Right lung (tissue), 10 donors: ENCODE measurements at places on chromosomes 7 and 10.
A peak's percentile ranks its signal among the peaks of the same experiment; 100 is the strongest.

DNA sequence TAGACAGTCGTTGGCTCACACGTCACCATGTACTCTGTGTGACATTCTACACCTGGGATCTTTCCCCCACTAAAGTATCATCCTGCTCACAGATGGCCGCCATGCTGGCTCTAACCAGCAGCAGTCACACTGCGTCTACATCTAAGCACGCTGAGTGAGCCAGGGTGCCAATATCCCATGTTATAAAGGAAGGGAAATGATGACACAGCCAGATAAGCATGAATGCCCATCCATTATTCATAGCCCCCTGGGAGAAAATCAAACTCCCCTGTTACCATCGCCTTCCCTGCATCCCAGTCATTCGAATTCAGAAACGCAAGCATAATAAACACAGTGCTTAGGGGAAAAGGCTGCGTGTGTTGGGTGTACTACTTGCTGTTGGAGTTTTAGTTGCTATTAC, 698.2 kb upstream of the AUTS2 start:
- DNase-seq = no peak

- no peak for DNase-seq
These were observed 5.2 kb upstream of the CUBN start for GRCh38 chr10:17134737-17135260.

GRCh38 chr10:61857746-61858145, 43.8 kb upstream of the ARID5B start:
- no peak for DNase-seq

GRCh38 chr10:127790066-127790624, 53.2 kb downstream of the FOXI2 start:
- DNase-seq = no peak

DNA sequence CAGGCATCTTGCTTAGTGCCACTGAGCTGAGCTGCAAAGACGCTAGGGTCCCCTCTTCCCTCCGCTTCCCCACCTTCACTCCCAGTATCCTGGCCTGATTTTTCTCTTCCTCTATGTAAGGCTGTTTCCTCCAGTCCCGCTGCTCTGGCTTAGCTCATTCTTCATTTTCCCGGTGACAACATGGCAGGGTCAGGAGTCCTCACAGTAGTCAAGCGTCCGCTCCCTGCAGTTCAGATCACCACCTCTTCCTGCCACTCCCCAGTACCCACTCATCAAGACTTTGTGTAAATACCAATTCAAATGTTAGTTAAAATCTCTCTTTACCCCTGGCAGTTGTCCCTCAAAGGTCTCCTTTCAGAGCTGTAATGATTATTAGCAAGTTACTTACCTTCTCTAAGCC, 650.4 kb upstream of the CELF2 start:
- no peak for DNase-seq

DNA sequence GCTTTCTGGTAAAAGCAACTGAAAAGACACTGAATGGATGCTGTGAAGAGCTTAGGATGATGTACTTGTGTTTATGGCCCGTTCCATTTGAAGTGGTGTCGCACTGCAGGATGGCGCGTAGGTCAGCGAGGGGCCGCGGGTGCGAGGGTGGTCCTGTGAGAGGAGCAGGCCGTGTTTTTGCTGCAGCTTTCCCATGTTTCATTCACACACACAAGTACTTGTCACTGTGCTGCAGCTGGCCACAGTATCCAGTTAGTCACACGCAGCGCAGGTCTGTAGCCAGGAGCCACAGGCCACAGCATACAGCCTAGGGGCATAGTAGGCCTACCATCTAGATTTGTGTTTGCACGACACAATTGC, 23.2 kb downstream of the WIPI2 start:
- DNase-seq = no peak

GRCh38 chr7:151964951-151965350, 8.7 kb downstream of the GALNTL5 start:
- no peak for DNase-seq

GRCh38 chr10:129909531-129910256, 54.4 kb downstream of the EBF3 start:
- no peak for DNase-seq

- DNase-seq = no peak
These were observed 18.2 kb downstream of the ADCY1 start for GRCh38 chr7:45592230-45592991.

DNA sequence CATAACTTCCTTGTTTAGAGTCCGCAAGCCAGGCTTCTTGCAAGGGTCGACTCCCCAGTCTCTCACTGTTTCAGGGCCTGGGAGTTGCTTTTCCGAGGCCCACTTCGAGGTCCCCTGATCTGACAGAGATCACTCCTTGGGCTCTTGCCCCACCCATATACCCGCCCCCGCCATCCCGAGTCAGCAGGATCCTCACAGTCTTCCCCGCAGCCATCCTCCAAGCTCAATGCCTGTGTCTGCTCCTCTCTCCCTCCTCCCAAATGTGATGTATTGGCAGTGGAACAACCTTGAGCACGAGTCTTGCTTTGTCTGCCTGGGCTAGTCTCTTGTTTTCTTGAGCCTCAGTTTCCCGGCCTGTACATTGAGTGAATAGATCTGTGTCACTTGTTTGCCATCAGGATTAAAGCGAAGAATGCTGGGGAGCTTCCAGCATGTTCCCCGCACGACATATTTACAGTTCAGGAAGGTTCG, 2.4 kb upstream of the HMX2 start:
- no peak for DNase-seq

DNA sequence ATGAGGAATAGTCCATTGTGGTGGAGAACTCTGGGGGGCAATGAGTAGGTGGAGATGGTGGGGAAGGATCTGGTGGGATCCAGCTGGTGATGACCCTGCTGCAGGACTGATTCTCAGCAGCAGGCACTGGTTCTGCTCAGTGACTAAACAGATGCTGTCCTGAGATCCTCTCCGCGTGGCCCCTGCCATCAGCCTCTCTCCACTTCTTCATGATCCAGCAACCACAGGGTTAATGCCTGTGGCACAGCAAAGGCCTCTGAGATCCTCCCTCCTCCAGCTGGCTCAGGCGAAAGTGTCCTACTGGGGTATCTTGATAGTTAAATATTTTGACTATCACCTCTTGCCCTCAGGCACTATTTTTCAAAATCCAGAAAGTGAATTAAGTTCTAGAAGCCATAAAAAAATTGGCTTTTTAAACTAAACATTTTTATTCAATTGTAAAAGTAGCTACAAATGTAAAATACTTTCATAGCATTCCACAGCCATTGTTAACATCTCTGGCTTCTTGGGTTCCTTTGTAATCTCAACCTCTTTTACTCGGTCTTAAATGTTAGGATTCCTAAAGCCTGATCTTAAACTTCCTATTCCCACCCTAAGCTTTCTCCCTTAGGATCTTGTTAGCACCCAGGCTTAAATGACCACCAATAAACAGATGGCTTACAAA, 13.1 kb downstream of the PLAU start:
- no peak for DNase-seq

GRCh38 chr10:87579563-87579962, 74.9 kb downstream of the MINPP1 start:
- peak; percentile 79 for DNase-seq

DNA sequence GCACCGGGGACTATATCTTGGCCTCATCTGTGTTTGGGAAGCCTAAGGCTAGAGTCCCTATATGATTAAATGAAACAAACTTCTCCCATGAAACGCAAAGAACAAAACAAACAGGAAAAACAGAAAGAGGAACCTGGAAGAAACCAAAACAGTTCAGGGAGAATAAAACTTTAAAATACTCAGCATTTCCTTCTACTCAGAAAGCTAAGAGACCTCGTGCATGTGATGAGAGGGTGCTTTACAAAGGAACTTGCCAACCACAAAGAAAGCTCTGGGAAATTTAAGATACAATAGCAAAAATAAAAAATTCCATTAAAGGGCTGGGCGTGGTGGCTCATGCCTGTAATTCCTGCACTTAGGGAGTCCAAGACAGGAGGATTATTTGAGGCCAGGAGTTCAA, 6.9 kb downstream of the PILRA start:
- DNase-seq = no peak

DNA sequence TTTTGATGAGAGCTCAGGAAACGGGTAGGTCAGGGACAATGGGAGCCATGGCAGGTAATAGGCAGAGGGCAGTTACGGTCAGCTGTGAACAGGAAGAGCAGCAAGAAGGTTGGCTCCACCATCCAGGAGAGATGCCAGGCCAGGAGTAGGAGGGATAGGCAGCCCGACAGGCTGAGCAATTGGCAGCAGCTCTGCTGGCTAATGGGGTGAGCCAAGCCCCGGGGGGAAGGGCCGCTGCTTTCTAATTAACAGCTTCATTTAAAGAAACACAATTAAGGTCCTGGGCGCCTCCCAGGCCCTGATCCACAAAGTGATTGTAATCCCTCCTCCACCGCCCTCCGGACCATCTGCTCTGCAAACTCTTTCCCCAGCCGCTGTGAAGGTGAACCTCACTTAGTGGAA, 23.7 kb downstream of the SH2B2 start:
- no peak for DNase-seq

DNA sequence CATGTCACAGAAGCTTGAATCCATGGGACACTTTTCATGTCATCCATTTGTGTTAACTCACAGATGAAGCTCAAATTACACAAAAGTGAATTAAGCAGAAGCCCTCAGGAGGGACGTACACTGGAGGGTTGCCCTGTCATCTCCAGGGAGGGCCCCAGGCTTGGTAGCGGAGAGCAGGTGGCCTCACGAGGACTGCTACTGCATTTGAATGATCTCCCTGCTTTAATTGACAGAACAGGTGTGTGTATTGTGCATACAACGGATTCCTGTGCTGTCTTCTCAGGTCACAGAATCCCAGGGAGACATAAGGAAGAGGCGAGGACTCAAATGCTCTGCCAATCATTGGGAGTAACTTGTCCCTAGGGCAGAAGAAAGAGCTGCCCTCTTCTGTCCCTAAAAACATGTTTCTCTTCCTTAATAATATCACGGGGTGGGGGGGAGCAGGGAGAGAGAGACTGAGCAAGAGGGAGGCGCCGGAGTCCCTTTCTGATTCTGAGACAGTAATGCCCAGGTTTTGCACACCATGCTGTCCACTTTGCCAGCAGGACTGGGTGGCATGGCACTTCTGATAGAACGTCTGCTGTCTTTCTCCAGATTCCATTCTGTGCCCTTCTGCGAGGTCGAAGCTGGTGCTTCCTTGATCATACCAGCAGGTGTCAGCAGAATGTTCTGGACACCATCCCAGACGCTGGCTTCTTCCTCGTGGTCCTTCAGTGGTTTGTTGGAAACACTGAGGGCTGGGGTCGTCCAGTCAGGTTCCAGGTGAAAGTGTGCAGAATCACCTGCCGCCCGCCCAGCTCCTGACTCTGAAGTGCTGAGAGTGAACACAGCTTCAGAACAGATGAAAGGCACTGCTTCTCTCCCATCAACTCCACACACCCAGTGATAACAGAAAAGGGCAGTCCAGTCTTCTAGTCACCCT, 26.2 kb upstream of the RASGEF1A start:
- DNase-seq = peak; percentile 53

- DNase-seq = no peak
These were observed 42.4 kb upstream of the FAM20C start for GRCh38 chr7:149791-150636.

DNA sequence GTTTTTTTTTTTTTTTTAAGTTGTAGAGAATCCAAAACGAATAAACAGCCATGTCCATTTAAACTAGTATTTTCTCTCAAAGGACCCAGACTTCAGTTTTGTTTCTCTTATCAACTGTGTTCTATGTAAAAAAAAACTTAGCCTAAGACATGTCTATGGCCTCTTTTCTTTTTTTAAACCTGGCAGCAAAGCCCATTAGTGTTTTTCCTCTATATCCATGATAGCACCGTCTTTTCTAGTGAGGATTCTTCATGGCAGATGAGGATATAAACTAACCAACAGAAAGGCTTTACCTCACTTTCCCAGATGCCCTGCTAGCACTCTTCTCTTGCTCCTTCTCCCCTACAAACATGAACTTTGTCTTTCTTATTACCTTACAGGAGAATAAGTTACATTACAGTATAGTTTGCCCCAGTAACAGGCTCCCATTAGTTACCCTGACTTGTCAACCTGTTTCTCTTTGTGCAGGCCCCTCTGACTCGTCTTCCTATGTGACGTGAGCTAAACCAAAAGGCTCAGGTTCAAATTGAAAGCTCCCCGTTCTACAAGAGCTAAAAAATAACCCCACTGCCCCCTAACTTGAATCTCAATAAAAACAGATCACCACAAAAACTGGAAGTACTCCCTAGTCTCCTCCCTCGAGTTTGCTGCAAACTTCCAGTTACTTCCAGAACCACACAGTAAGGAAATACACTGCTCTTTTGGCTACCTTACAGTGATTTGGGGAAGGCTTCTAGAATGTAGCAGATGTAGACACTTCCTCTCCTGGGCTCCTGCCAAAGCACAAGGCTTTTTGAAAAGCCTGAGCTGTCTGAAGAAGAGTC, 20.1 kb downstream of the P4HA1 start:
- peak; percentile 72 for DNase-seq

GRCh38 chr10:91610444-91610843, 22.4 kb downstream of the PPP1R3C start:
- no peak for DNase-seq

DNA sequence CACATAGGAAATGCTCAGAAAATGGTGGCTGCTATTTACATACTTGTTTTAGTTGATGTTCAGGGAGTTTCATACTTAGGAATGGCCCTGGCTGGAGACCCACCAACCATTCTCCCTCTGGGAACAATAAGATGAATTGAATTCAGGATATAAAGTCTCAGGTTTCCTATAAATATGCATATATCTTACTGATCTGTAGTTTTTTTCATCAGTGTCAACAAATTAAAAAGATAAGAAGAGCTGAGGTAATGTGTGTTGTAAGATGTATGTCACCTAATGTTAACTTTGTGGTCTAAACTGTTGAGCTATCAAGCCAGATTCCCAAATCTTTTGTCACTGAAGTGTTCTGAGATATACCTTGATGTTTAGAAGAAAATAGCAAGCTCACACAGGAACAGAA, 457.5 kb downstream of the MAGI2 start:
- DNase-seq = no peak

- no peak for DNase-seq
These were observed 600.5 kb downstream of the MAGI2 start for GRCh38 chr7:78852951-78853350.

- no peak for DNase-seq
These were observed 111.1 kb upstream of the PDLIM1 start for GRCh38 chr10:95401704-95402469.

GRCh38 chr7:17302575-17303142, 4.2 kb downstream of the AHR start:
- DNase-seq = no peak

DNA sequence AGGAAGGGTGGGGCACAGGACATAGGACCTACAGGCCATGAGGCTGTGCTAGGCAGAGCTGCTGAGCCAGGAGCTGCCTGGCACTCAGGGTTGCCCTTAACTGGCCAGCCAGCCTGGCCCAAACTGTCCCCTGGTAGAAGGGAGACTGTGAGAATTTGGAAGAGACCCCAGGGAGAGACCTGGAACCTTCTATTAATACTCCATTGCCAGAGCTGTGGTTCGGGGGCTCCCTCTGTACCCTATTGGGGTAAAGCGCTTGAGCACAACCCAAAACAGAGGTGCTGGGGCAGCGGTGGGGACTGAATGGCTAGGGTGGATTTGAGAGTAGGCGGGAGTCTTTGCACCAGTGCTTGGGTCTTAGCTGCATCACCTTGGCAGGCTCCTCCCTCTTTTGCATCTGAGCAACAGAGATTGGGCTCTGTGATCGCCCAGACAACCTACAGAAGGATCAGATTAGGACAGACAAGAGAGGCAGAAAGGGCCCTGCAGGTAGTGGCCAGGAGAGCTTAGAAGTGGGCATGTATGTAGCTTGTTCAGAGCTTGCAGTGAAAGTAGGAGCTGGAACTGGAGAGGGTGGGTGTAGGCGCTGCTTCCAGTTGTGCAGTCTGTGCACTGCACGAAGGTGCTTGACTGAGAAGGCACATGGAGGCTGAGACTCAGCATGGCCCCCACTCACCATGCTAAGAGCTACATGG, 53.3 kb downstream of the ADCYAP1R1 start:
- no peak for DNase-seq
